ENCODE measurements at places on chromosomes 12 and 14.

GRCh38 chr14:103124501-103125001 lies 1.3 kb downstream of the TNFAIP2 start:
- no peak for DNase-seq

DNA sequence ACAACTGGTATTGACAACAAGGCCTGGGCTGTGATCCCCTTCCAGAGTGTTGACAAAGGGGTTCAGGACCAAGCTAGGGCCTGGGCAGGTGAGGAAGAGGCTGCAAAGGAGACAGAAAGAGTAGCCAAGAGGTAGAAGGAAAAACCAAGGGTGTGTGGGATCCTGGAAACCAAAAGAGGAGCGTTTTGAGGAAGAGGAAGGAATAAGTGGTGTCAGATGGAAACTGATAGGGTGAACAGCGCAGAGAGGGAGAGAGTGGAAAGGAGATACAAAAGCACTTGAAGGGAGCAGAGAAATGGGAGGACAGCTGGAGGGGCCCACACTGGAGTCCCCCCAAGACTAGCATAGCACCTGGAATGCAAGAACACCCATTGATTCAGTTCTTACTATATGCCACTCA lies 8.3 kb upstream of the HVCN1 start:
- no peak for DNase-seq

DNA sequence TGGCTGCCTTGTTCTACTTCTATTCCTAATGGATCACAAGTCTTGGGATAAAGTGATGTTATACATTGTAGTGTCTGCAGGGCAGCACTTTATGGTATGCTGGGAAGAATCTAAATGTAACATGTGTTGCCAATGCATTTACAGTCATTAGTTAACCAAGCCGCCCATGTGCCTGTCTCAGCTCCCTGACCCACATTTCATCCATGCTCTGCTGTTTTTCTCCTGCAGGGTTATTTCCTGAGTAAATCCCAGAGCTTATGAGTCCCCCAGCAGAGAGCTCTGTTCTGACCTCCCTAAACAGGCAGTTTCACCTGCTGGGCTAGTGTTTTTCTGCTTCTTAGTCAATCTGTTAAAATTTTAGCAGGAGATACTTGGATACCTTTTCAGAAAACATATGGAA lies 4.4 kb upstream of the TMTC2 start:
- no peak for DNase-seq

DNA sequence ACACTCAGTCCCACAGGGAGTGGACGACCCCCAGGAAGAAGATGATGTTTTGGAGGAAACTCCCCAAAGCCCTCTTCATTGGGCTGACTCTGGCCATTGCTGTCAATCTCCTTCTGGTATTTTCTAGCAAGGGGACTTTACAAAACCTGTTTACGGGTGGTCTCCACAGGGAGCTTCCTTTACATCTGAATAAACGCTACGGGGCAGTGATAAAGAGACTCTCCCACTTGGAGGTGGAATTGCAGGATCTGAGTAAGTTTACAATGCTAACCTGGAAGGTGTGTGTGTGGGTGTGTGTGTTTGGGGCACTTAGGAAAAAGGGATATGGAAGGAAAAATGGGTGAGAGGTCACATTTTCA lies 416 bp downstream of the GALNT8 start:
- DNase-seq, result no peak

DNA sequence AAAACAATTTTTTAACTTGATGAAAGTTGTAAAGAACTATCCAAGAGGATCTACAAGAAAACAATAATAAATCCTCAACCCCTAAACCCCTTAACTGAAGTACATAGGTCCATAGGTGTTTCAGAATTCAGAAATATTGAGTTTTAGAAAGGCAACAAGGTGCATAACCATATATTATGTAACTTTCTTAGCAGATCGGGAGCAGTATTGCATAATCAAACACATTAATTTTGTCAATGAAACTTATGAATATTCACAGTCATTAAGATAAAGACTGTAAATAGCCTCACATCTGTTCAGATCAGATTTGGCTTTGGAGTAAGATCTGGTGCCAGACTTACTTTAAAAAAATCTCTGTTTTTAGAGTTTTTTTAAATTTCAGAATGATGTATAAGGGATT lies 647.1 kb upstream of the FLRT2 start:
- no peak for DNase-seq

DNA sequence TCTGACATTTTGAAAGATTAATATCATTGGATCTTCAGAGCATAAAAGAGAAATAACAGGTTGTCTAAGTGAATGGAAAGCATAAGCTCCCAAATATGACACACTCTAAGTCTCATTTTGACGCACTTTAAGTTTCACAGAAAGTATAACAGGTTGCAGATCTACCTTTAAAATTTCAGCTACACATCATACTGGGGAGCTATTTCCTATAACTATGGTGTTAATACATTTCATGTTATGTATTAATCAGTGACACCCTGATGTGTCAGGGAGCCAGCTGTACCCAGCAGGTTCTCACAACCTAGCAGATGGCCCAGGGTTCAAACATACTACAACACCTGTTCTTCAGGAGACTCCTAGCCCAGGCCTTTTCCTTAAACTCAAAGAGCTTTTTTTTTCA lies 31.1 kb upstream of the TMX1 start:
- DNase-seq, result no peak

DNA sequence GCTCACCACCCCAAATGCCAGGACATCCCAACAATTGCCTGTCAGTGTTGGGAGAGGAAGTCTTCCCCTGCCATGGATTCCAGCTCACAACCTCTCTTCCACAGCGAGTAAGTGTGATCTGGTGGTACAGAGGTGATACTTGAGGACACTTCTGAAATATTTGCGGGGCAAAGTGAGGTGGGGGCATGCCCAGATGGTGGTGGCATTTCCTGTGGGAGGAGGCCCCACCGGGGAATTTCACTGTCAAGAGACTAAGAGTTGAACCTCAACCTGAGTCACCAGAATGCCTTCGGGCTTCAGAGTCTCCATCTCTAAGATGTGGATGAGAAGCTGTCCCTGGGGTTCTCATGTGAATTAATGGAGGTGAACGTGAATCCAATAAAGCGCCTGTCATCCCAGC lies 122.3 kb upstream of the RFLNA start:
- DNase-seq, result no peak

DNA sequence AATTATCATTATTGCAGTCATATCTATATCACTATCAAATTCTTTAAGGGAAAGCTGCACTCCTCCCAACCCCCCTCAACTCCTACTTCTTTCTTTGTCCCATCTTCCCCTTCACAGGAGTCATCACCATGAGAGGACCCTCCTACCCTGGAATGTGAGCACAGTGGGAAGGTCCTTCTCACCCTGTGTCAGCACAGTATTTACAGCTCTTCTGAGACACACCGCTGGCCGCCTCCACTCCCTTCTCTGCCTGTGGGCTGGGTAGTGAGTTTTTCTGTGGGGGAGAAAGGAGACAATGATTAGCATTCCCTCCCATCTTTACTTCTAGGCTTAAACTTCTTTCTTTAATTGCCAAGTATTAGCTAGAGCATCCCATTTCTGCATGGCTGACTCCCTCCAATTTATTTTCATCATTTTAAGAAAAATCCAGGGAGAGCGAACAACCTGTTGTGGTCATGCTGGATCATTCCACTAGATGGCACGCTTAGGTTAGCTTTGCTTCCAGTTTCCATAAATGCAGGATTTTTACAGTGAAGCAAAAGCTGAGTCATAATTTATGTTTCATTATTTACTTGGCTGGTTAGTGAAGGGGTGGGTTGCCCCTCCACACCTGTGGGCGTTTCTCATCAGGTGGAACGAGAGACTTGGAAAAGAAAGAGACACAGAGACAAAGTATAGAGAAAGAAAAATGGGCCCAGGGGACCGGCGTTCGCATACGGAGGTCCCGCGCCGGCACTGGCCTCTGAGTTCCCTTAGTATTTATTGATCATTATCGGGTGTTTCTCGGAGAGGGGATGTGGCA lies 188.5 kb downstream of the ALX1 start:
- peak; percentile 53 for DNase-seq

- no peak for DNase-seq
Observed at GRCh38 chr14:83764656-83765599, 1765.0 kb upstream of the FLRT2 start.

GRCh38 chr14:72845683-72846082 lies 48.2 kb downstream of the DPF3 start:
- DNase-seq, result no peak

DNA sequence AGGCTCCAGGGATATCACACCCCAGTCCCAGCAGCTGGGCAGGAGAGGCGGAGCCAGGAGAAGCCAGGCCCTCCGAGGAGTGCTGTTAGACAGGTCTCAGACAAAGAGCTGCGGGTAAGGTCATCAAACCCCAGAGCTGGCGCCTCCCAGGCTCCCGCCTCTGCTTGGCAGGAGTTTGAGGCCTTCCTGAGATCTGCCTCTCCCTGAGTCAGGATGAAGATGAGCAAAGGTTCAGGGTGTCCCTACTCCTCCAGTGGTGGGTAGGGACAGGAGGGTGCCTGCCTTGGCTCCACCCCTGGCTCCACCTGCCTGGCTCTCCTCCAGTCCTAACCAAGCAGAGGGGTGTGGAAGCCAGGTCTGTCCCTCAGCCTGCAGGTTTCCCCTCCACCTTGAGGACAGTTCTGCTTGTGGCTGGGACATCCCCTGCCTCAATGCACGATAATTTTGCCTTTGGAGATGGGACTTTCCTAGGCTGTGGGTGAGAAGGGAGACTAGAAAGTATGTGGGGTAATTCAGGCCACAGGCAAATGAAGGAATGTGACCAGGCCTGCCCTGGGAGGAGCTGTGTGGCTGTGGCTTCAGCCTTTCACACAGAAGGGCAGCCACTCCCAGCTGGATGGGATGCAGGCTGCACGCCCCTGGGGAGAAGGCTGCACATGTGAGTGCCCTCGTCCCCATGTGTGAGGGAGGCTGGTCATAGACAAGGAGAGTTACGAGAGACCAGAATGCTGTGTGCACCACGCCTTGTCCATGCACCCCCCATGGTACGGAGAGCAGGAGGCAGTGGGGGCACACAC lies 2.2 kb downstream of the PLEKHG6 start:
- peak; percentile 81 for DNase-seq

DNA sequence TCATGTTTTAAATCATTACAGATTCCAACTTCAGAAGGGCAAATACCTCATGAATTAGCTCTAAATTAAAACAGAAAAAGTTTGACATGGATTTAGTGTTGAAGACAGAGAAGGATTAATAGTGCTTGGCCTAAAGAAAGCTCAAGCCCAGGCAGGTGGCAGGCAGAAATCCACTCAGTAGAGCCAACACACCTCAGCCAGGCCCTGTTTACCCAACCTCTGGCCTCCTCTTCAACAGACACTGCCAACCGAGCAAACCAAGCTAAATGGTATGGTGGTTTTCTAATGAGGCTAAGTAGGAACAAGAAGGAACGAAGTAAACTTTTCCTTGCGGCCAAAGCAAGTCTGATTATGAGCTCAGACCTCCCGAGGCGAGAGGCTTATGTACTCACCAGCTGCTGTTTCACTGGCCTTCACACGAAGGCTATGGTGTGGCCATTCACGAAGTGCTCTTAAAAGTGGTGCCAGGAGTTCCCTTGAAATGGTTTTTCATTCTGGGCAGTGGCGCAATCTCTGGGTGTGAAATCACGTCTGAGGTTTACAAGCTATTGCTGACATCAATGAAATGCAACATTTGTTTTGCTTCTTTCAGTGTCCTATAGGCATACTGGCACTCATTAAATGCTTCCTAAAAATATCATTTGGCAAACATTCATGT lies 124.1 kb upstream of the LGR5 start:
- no peak for DNase-seq

GRCh38 chr12:14256121-14256520 lies 109.4 kb upstream of the ATF7IP start:
- DNase-seq, result no peak

DNA sequence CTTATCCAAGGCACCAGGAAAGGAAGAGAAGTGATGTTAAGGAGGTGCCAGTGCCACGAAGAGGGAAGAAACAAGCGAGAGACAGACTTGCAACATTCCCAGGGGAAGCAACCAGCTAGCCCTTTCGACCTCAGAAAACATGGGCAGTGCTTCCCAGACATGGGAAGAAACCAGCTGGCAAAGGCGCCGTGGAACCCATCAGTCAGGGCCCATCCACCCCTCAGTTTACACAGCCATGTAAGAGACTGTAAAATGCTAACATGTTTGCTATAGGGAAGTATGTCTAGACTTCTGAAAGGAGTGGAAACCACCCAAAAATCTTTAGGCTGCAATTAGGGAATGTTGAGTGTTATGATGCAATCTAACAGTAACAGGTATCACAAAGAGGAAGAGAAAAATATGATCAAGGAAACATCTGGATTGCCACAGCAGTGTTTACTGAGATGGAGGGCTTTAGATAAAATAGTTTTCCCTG lies 26.3 kb downstream of the ANAPC5 start:
- DNase-seq, result no peak

- DNase-seq, result no peak
Observed at GRCh38 chr14:72665259-72665658, 228.6 kb downstream of the DPF3 start.

- DNase-seq, result no peak
Observed at GRCh38 chr14:50018201-50018932, 98.0 kb downstream of the VCPKMT start.

DNA sequence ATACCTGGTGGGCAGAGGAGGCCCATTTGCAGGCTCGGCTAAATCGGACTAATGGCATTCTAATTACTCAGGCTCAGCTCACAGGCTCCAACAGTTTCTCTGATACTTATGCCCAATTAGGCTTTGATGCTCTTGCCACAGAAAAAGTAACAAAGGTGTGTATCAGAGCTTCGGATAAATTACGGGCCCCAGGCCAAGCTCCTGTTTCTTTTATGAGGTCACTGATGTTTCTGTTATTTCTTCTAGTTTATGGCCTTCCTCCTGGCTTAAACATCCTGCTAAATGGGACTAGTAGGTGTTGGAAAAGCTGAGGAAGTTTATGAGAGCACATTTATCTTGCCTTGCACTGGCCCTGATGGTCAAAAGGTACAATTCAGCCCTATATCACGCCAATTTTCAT lies 28.8 kb upstream of the C12orf75 start:
- DNase-seq, result no peak

DNA sequence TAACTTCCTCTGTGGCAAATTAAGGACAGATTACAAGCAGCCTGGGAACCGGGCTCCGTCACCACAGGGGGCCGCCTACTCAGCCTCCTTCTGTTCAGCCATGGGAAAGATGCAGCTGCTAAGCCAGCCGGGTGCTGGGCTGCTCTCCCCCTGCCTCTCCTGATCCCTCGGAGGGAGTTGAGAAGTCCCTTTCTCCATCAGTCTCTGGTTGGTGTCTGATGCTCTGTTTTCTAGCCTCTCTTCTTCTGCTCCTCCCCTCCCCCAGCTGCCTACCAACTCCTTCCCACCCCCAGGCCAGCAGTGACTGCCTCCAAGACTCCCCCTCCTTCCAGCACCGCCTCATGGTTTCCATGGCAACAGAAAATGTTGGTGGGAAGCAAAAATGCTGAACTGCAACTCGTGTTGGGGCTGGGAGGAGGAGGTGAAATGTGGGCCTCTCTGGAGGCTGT lies 486.7 kb downstream of the APAF1 start:
- peak; percentile 20 for DNase-seq

- no peak for DNase-seq
Observed at GRCh38 chr12:17503742-17504141, 586.3 kb downstream of the RERGL start.

GRCh38 chr14:22650960-22651521 lies 6.9 kb upstream of the OR6J1 start:
- no peak for DNase-seq

GRCh38 chr12:2336409-2336829 lies 283.6 kb downstream of the CACNA1C start:
- DNase-seq, result peak; percentile 60

All from GM20000 (cell line).